ENCODE measurements at places on chromosomes 6 and 20.
A peak's percentile ranks its signal among the peaks of the same experiment; 100 is the strongest.

GRCh38 chr20:34242879-34243278, 1.7 kb downstream of the ASIP start:
- no peak for DNase-seq

DNA sequence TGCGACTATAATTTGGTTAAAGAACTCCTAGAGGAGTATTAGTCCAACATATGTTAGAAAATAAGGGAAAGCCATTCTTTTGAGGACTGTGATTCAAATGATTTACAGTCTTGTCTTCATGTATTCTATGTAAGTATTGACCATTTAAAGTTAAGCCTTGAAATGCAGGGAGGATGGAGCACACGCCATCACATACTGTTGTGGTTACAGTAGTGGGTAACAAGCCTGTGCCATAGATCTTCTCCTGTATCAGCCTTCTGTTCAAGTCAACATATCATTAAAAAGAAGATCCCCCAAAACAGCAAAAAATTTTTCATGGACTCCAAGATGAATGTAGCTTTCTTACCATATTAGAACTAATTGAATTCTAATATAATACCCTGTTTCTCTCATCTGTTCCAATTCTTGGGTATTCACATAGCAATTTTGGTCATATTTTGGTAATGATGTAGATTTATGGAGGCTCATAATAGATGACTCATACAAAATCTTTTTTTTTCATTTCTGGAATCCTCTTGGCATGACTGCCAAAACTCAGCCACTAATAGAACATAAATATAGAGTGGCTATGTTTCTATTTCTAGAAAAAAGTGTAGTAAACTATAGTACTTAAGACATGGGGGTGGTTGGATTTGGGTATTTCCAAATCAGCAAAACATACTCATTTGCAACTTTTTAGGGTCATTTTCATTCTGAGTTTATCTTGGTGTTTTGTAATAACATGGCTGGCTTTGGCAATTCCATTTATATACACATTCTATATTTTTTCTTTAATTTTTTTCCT, 413.5 kb downstream of the BCKDHB start:
- no peak for DNase-seq

DNA sequence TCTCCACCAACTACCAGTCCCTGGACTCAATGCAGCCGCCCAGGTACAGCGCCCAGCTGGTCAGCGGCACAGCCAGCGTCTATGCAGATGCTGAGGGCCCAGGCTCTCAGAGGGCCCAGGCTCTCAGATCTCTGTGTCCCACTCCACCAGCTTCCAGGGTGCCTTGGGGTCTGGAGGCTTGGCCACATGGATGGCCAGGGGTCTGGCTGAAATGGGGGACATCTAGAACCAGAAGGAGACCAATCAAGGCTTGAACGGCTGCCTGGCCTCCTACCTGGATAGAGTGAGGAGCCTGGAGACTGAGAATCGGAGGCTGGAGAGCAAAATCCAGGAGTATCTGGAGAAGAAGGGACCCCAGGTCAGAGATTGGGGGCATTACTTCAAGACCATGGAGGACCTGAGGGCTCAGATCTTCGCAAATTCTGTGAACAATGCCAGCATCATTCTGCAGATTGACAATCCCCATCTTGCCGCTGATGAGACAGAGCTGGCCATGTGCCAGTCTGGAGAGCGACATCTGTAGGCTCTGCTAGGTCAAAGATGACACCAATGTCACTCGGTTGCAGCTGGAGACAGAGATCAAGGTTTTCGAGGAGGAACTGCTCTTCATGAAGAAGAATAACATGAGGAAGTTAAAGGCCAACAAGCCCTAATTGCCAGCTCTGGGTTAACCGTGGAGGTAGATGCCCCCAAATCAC, 44.1 kb upstream of the GRM4 start:
- DNase-seq: no peak

DNA sequence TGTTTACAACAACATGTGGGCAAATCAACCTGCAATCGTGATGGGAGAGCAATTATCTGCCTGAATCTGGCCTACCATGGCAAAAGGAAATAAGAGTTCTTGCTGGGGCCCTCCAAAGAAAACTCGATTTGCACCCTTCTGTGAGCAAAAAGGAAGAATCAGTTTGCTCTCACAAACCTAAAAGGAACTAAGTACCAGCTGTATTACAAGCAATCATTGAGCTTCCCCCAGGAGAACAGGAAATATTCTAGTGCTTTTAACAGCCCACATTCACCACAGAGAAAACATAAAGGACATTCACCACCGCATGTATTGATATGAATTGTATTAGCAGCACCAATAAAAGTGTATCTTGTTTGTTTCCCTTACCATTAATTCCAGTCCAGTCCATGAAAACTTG, 75.0 kb downstream of the MBOAT1 start:
- DNase-seq: no peak

- no peak for DNase-seq
Measured at GRCh38 chr6:5670381-5670780, 336.3 kb downstream of the NRN1 start.

DNA sequence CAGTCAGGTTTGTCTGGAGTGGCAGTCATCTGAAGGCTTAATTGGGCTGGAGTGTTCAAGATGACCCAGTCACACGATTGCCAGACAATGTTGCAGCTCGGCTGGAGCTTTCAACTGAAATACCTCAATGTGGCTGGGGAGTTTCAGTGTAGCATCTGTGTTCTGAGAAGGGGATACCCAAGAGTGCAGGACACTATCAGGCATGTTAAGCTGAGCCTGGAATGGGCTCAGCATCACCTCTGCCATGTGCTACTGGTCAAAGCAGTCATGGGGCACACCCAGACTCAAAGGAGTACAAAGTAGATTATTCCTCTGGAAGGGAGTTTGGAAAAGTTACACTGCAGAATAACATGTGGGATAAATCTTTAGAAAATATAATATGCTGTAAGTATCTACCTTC, 363.9 kb downstream of the KIF16B start:
- DNase-seq: no peak

GRCh38 chr20:9919271-9920014, 80.6 kb upstream of the PAK5 start:
- DNase-seq: no peak

- DNase-seq: no peak
Measured at GRCh38 chr6:33013608-33014007, 4.2 kb upstream of the HLA-DOA start.

GRCh38 chr6:22102671-22103070, 194.2 kb downstream of the PRL start:
- no peak for DNase-seq

DNA sequence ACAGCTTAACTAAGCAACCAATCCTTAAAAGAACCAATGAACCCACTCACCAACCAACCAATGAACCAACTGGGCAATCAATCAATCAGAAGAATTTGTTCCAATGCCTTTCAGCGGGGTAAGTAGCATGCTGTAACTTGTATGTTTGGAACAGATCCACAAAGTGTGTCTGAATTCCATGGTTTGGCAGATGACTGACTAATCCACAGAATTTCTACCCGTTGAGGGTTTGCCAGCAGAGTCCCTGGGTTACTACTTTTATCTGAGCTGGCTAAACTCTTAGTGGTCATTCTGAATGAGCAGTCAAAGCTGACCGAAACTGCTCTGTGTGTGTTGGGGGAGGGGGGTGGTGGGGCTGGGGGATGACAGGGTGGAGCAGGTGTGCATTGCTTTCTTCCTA, 125.0 kb upstream of the JAG1 start:
- DNase-seq: no peak

GRCh38 chr20:2625062-2625461, 27.4 kb upstream of the NOP56 start:
- DNase-seq: no peak

GRCh38 chr6:56532766-56533551, 109.7 kb downstream of the DST start:
- DNase-seq: peak; percentile 34

GRCh38 chr20:14477125-14477524, 139.7 kb upstream of the FLRT3 start:
- DNase-seq: no peak

DNA sequence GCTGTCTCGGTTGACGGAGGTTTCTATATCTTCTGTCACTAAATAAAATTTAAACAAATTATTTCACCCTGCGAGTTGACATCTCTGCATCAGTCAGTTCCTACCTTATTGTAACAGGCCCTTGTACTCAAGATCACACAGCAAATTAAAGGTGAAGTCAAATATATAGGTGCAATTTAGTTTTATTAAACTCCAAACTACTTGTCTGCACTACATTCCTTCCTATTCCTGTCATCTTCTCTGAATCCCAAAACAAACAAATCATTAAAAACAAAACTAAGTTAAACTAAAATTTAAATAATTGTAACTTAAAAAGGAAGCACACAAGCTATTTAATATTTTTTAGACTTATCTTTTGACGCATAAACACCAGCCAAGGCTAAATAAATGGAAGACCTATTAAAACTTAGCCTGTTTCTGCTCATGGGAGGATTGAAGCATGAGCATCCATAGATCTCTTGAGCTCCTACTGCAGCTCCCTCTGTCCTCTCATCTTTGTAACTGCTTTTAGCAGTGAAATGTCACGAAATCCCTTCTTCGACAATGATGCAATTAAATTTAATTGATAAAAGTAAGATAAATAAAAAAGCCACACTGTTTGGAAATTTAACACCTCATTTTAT, 1152.3 kb upstream of the GJE1 start:
- DNase-seq: no peak

GRCh38 chr6:139654888-139655782, 280.7 kb upstream of the CITED2 start:
- no peak for DNase-seq

DNA sequence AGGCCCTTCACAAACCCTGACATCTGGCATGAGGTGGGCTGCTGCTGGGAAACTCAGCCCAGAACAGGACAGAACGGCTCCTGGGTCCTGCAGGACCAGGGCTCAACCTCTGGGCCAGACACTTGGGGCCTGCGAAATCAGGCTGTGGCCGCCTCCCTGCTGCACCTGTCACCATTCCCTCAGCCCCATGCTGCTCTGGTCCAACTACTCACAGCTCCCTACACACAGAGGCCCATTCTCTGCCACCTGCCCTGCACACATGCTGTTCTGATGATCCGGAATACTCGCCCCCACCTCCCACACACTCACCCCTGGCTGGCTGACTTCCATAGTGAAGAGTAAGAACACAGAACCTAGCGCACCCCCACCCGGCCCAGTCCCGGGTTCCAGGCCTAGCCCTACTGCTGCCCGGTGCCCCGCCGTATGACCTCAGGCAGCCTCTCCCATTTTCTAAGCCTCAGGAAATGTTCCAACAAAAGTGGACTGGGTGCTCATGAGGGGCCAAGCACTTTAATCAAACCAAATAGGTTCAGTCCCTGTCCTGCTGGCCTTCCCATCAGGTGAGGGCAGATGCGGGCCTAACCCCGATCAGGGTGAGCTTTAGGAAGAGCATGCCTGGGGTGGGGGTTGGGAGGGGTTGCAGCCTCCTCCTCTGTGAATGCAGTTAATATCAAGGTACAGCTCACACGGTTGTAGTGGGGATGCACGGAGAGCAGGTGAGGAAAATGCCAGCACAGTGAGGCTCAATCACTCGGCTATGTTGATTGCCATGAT, 3.9 kb downstream of the PEDS1 start:
- DNase-seq: no peak

GRCh38 chr20:17710379-17711266, 10.9 kb downstream of the BANF2 start:
- no peak for DNase-seq

- no peak for DNase-seq
Measured at GRCh38 chr6:95545686-95546085, 31.6 kb upstream of the MANEA start.

DNA sequence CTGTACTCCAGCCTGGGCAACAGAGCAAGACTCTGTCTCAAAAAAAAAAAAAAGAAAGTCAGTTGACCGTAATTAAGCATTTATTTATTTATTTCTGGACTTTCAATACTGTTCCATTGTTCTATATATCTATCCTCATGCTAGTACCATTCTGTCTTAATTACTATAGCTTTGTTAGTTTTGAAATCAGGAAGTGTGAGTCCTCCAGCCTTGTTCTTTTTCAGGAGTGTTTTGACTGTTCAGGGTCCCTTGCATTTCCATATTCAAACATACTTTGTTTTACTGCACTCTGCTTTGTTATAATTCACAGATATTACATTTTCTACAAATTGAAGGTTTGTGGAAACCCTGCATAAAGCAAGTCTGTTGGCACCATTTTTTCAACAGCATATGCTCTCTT, 36.7 kb upstream of the ASXL1 start:
- no peak for DNase-seq

- DNase-seq: no peak
Measured at GRCh38 chr6:79005024-79005423, 73.0 kb downstream of the PHIP start.

DNA sequence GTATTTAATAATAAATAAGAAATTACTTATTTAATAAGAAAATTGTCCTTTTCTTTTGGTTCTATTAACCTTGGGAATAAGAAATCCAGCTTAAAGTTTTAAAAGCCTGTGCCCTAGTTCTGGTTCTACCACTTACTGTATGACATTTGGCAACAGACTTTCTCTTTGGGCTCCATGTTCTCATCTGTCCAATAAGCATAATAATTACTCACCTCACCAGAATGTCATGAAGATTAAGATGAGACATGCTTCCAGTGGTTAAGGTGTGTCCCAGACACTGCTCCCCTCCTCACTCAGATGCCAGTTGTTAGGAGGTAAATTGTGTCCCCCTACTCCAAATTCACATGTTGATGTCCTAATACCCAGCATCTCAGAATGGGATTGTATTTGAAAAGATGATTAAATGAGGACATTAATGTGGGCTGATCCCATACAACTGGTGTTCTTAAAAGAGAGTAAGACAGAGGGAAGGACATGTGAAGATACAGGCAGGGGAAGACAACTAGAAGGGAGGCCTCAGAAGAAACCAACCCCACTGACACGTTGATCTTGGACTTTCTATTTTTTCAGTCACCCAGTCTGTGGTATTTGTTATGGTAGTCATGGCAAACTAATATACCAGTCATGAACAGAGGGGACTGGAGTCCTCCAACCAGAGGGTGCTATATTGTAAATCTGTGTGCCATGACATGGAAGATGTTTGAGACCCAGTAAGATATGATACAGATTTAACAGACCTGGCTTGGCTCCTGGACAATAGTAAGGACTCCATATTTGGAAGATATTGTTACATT, 6.4 kb upstream of the MICAL1 start:
- no peak for DNase-seq

DNA sequence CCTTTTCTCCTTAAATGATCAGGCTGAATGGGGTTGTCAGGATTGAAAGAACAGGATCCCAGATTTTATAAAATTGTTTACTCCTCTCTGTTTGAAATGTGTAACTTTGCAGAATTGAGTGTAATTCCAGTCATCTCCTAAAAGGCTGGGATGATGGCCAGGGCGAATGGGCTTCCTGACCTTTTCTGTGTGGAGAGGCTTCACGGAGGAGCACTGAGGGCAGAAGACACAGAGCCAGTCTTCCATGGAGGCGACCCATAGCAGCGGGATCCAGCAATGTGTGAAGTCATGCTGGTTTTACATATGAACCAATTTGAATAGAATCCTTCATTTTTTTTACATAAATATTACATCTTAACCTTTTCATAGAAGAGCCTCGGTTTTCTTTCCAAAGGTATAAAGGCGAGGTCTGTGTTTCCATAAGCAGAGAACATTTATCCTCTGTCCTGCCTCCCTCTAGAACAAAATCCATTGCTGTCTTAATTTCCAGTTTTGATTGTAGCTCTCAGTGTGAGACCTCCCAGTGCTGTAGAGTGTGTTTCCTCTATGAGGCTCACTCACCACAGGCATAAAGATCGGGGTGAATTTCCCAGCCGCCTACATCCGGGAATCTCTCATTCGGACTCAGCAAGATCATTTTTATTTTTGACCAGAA, 369.7 kb upstream of the FLRT3 start:
- DNase-seq: no peak

Measured in NCI-H2081 (cell line).